Skeletal muscle cell (primary cell): ENCODE measurements at places on chromosomes 2 and 18.

DNA sequence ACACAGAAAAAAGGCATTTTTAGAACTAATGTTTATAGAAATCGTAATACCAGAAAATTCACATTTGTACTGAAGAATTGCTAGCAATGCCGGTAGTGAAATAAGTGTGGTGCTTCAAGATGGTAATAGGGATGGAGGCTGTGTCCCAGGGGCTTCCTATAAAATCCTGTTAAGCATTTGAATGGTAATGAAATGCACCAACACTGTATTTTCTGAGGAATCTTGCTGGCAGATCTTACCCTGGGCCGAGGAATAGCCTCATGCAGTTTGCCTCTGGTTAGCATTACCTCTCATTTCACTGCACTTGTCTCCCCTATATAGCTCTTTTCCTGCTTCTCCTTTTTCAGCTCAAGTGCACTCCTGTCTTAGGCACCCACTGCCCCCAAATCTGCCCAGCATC lies 501.6 kb upstream of the NRP2 start:
- DNase-seq = no peak

GRCh38 chr2:41540272-41540998 lies 507.4 kb upstream of the PKDCC start:
- DNase-seq = no peak

DNA sequence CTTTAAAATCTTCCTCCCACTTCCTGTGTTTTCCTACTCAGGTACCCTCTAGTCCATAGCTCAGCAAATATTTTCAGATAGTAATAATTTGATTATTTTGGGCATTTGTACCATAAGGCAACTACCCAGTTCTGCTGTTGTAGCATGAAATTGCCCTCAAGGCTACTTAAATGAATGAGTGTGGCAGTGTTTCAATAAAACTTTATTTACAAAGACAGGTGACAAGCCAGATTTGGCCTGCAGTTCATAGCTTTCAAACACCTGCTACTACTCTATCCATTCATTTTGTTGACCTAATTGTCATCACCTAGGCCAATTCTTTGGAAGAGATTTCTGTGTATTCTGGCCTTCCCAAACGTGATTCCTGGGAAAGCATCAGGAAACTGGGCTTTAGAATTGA lies 28.9 kb downstream of the NYAP2 start:
- no peak for DNase-seq

DNA sequence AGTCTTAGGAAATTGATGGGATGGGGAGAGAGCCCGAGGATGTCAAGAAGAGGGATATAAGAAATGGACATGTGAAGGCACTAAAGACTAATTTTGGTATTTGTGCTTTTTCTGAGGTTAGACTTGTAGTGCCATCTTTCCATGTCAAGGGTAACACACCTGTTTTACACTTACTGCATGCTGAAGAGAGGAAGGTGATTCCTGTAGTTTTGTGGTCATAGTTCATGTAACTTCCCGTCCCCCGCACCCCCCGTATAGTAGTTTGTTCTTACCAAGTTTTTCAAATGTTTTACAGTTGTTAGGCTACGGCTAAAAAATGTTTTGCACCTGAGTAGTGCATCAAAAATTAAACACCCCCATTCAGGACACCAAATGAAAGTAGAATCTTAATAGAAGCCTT lies 73.8 kb downstream of the CLIP4 start:
- no peak for DNase-seq

DNA sequence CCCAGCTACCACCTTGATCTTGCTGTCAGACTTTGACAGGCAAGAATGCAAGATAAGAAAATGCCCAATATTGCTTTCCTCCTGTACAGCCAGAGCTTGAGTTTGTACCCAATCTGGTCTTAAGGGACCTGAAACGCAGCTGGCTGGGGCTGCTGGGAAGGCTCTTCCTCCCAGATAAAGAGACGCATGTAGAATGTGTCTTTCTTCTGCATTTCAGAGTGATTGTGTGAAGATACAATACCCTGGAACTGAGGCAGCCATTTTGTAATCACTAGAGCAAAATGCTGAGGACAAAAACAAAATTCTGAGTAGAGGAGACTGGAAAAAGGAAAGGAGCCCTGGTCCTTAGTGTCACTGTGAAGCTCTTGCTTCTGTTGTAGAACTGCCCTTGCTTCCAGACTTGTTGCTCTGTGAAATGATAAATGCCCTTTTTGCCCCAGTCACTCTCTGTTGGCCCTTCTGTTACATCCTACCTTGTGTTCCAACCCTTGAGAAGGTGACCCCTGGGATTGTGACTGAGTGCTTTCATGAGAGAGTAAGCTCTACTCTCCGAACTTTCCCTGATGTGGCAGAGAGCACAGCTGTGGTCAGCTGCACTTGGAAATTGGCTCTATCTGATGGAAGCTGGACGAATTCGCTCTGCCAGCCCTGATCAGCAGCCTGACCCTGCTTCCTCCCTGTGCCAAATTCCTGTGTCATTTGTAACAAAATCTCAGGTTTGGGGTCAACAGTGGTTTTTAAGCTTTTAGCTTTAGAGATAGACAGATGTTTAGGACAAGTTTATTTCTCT lies 137.4 kb upstream of the RBMS1 start:
- no peak for DNase-seq
